H9 (cell line): ENCODE measurements at places on chromosomes 3 and 15. TPM values are rescaled to one million over a fixed set of nuclear protein-coding genes. Genes with fewer than 3 reads are reported as not detected.

Gene GOLGA6B
- total RNA-seq = 0.33 and 0.75 TPM in 2 replicates

Gene GPR15
- total RNA-seq = not detected in 2 replicates

Gene UCN2
- total RNA-seq = 0.42 and 0.68 TPM in 2 replicates

Gene COL8A1
- total RNA-seq = 0.17 and 0.26 TPM in 2 replicates

Gene MAP2K5
- total RNA-seq = 13.2 and 15.0 TPM in 2 replicates

Gene GASK1A
- 5.3 and 5.4 TPM in 2 replicates for total RNA-seq

Gene SPATA12
- total RNA-seq = 0.11 and 0.22 TPM in 2 replicates

Gene KNG1
- not detected in 2 replicates for total RNA-seq

Gene CYP8B1
- not detected in 2 replicates for total RNA-seq
